ENCODE measurements at places on chromosomes 5 and 9.

DNA sequence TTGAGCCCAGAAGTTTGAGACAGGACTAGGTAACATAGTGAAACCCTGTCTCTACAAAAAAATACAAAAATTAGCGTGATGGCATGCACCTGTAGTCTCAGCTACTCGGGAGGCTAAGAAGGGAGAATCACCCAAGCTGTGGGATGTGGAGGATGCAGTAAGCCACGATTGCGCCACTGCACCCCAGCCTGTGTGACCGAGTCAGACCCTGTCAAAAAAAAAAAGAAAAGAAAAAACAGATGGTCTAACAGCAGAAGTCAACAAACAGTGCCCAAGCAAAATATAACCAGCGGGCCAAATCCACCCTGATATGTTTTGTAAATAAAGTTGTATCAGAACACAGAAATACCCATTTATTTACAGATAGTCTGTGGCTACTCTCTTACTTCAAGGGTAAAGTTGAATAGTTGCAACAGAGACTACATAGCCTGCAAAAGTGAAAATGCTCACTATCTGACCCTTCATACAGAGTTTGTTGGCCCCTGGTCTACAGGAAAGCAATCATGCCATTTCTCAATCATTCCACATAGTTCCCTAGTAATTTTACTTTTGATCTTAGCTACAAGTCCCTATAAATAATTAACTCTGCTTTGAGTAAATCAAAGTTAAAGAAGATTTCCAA lies 383.7 kb downstream of the TLE1 start:
- DNase-seq: no peak

DNA sequence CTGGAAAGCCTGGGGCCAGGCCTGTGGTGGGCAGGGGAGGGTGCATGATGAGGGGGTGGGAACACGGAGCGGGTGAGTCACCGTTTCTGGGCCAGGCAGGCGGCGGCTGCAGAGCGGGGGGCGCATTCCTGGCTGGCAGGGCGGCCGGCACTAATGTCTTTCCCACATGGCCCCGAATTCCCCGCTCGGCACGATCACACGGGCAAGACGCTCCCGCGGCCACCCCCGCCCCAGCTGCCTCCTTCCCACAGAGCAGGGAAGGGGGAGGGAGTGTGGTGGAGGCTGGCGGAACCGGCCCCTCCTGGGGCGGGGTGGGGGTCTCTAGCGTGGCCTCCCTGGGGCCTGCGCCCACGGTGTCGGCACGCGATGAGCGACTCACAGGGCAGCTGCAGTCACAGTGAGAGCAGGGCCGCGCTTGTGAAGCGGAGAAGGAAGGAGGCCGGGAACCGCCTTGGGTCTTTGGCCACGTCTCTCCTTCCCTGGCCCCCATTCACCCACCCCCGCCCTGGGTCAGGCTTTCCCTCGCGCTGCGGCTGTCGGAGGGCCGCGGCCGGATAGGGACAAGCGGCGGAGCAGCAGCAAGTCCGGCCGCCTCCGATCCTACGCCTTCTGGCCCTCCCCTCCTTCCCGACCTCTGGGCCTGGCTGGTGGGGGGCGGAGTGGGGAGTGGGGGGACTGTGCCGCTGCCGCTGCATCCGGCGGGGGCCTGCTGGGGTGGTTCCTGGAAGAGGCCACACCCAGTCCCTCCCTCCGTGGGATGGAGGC lies 48.9 kb downstream of the CXXC5 start:
- DNase-seq: no peak

- DNase-seq: no peak
These were observed 6.5 kb downstream of the ORM2 start for GRCh38 chr9:114336157-114336556.

DNA sequence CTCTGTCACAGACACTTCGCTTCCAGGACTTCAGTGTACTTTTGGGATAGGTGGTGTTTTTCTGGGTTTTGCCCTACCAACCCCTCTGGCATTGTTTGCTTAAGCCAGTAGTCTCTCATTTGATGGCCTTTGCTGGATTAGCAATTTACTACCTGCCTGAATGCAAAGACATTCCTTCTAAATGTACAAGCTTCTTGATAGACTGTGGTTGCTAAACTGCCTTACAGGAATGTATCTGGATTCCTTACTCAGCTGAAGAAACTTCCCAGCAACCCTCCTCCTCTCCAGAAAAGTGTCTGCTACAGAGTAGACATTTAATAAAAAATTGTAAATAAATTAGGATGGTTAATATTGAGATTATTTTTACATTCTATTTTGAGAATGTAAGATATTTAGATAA lies 1916.7 kb downstream of the EFNA5 start:
- DNase-seq: no peak

DNA sequence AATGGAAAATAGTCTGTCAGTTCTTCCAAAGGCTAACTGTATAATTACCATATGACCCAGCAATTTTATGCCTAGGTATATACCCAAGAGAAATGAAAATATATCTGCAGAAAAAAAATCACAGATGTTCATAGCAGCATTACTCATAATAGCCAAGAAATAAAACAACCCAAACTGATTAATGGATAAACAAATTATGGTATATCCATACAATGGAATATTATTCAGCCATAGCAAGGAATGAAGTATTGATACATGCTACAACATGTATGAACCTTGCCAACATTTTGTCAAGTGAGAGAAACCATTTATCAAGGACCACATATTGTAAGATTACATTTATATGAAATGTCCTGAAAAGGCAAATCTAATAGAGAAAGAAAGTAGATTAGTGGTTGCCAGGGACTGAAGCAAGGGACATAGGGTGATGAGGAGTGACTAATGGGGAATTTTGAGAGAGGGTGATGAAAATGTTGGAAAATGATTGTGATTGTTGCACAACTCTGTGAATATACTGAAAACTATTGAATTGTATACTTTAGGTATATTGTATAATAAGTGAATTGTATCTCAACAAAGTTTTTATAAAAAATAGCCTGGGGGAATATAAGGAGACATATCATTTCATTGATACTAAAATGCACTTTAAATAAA lies 114.4 kb downstream of the PBX3 start:
- no peak for DNase-seq

DNA sequence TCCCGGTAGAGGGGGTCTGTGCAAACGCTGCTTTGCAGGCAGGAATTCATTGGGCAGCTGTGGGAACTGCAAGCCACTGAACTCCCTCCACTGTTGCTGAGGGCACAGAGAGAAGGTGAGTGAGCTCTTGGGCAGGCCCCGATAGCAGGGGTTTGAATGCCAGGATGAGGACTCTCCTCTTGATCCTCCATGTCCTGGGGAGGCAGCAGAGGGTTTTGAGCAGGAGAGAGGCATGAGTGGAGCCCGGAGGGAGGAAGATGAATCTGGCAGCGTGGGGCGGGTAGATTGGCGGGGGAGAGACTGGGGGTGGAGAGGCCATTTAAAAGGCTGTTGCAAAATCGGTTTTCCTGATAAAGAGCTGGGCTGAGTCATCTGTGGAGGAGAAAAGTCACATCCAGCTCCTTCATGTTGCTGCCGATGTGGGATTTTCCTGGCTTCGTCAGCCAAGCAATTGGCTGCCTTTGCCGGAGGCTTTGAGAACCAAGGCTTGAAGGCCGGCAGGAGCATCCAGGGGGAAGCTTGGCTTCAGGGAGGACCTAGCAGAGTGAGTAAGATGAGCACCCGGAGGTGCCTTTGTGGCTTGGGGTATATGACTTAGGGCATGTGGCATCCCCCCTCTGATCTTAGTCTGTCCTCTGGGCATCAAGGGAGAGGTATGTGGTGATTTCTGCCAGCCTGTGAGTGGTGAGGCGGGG lies at the start of gene SYNPO:
Gene SYNPO, plus strand, starts transcription at position 350 of the 695 bp plus-strand sequence. CDS start 7,616 bp downstream, outside the sequence.
- no peak for DNase-seq

DNA sequence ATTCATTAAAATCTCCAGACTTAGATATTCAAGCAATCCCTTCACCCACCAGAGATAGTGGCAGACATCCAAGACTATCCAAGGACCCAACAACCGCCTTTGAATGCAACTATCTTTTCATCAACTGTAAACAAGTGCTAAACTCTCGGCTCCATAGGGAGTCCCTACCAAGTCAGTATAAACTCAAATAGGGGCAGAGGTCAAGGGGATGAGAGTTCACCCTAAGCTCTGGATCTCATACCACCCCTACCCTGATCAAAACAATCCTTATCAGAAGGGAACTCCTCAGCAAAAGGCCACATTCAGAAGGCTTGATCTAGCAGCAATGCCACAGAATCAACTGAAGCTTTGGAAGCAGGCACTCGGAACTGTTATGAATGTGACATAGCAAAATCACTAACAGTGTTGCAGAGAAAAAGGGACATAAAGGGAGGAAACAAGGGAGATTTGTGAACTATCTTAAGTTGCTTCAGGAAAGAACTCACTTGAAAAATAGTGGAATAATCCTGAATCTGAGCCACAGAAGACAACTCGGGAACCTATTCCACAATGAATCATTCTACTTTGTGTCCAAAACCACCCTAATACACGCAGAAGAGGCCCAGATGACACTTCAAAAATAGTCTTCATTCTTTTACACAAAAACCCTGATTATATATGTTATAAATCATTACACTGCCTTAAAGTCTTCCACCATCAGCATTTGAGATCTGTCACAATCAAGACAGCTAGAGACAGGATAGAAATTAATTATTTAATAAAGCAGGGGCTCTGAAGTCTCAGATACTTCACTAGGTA lies 49.8 kb downstream of the NR6A1 start:
- DNase-seq: no peak

DNA sequence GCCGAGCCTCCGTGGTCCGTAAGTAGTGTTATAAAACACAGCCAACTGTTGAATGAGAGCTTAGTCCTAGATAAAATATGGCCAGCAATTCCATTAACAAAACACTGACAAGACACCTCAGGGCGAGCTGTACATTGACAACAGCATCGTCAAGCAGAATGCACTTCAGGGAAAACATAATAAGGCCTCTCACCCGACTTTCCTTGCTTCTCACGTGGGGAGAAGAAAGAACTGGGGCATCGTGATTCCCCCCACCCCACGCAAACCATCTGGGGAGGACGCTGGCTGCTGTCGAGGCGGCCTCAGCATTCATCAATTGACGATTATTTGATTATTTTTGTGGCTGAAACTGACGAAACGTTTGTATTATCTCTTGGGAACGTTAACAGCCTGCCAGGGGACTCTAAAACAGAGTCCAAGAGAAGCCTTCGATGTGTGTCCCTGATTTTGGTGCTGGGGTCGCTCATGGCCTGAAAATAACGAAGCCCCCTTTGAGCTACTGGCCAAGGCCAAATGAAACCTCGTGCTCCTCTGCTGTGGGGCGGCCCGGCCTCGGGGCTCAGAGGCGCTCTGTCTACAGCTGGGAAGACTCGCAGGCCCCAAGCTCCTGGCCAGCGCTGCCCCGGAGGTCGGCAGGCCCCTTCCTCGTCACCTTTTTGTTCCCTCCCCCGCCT lies 464 bp downstream of the GDF9 start:
- no peak for DNase-seq

- DNase-seq: no peak
These were observed 6.0 kb downstream of the LRSAM1 start for GRCh38 chr9:127457191-127457878.
